ENCODE measurements at places on chromosomes 1 and 21.

GRCh38 chr1:220798338-220798737 is 11.6 kb downstream of the MTARC1 start:
- H3K27ac ChIP-seq = no peak overlapping the region
- no peaks in the 10 kb centered on the region for H3K4me1 ChIP-seq
- peaks cover 15% of the 10 kb centered on the region for H3K36me3 ChIP-seq

- no peak overlapping the region for H3K4me3 ChIP-seq
- no peaks in the 10 kb centered on the region for H3K36me3 ChIP-seq
- no peak for DNase-seq
- peaks cover 58% of the 10 kb centered on the region for H3K27me3 ChIP-seq
Observed at GRCh38 chr1:203051841-203052324, 25.6 kb downstream of the PPFIA4 start.

- H3K4me3 ChIP-seq = no peak overlapping the region
- no peaks in the 10 kb centered on the region for H3K27me3 ChIP-seq
- no peak for DNase-seq
- peaks cover 21% of the 10 kb centered on the region for H3K36me3 ChIP-seq
- peaks cover 7% of the 10 kb centered on the region for H3K4me1 ChIP-seq
- H3K27ac ChIP-seq = peak overlapping the region; percentile 34
Observed at GRCh38 chr1:84152649-84153056, 8.6 kb downstream of the PRKACB start.

DNA sequence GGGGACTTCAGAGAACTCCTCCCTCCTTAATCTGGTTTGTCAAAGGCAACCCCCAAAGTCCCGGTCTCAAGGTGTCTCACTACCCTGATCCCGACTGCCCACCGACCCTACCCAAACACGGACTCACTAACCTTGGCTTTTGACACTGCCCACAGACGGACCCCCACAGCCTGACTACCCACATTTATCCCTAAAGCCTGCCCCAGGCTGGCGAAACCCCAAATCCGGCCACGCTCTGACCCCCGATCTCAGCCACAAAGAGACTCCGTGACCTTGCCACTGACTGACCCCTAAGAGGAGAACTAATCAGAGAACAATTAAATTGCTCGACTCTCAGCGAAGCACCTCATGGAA is 5.2 kb downstream of the ID3 start:
- H3K27ac ChIP-seq = peak overlapping the region; percentile 96
- DNase-seq = no peak
- H3K4me1 ChIP-seq = peaks cover 42% of the 10 kb centered on the region
- no peaks in the 10 kb centered on the region for H3K27me3 ChIP-seq
- H3K4me3 ChIP-seq = peak overlapping the region; percentile 79

- DNase-seq = no peak
- no peaks in the 10 kb centered on the region for H3K36me3 ChIP-seq
- H3K4me3 ChIP-seq = no peak overlapping the region
- H3K4me1 ChIP-seq = peaks cover 15% of the 10 kb centered on the region
Observed at GRCh38 chr1:209542585-209542984, 40.9 kb upstream of the CAMK1G start.

DNA sequence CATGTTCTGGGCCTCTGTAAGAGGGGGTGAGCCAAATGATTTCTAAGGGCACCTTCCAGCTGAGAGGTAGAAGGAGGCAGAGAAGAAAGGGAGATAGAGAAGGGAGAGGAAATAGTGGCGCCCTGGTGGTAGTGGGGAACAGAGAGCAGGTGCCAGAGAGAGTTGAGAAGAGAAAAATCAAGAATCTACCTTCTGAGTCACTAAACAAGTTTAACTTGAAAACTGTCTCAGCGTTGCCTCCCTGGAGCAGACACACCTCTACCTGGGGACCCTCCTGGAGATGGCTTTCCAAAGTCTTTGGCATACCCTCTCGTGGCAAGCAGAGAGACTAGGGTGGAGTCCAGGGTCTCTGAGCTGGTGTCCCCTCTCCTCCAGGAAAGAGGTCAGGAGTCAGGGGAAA is 1.1 kb upstream of the SLC45A3 start:
- peak overlapping the region; percentile 78 for H3K27ac ChIP-seq
- peaks cover 11% of the 10 kb centered on the region for H3K27me3 ChIP-seq
- no peaks in the 10 kb centered on the region for H3K36me3 ChIP-seq
- H3K4me1 ChIP-seq = peaks cover 21% of the 10 kb centered on the region
